ENCODE measurements at places on chromosomes 2 and 18.
A peak's percentile ranks its signal among the peaks of the same experiment; 100 is the strongest.

DNA sequence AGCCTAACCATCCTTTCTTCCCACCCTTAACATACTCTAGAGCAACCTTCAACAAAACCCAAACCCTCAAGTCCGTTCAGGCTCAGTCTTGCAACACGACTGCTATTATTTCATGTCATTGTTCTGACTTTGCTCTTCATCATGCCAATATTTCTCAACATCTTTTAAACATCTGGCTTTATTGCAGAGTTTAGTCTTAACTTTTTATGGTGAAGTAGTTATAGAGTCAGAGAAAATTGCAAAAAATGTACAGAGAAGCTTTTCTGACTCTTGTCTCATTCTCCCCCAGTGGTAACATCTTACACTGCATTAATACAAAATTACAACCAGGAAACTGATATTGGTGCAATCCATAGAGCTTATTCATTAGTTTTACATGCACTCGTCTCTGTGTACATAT is 3.9 kb downstream of the MARCO start:
- DNase-seq, result no peak

- no peak for DNase-seq
Observed at GRCh38 chr18:36191286-36191685, 4.0 kb downstream of the MOCOS start.

- no peak for DNase-seq
Observed at GRCh38 chr18:10081492-10081891, 167.7 kb downstream of the VAPA start.

- DNase-seq, result no peak
Observed at GRCh38 chr2:138507267-138507666, 5.7 kb downstream of the SPOPL start.

- DNase-seq, result no peak
Observed at GRCh38 chr2:228115-228514, 35.7 kb downstream of the SH3YL1 start.

DNA sequence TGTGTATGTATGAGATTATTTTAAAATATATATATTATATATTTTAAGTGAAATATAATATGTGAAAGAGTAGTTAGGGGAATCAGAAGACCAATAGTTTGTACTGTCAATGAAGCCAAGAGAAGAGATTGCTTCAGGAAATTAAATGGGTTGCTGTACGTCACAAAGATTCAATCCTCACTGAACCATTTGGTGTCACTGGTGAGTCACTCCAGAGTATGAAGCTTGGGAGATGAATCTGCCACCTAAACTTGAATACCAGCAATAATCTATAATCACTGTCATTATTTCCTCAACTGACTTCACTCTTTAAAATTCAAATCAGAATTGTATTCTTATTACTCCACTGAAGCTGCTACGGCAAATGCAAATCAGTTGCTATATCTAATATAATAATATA is 41.9 kb upstream of the SCN9A start:
- DNase-seq, result no peak

DNA sequence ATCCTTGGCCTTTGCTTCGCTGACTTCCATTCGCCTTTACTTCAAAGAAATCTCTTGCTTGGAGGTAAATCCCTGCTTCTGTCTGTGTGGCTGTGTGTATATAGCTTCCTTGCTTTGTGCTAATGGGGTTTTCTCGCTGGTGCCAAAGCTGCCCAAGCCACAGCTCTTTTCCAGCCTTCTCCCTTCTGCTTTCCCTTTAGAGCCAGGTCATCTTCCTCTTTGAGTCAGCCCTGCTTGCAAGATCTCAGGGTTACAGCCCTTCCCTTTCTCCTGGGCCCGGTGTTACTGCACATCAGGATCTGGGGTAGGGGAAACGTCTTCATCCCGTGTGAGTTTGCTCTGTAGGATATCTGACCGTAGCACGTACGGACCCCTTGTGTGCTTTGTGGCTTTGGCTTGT is 19.1 kb downstream of the EIF4E2 start:
- no peak for DNase-seq

GRCh38 chr2:8514796-8515758 is 166.8 kb upstream of the ID2 start:
- peak; percentile 56 for DNase-seq

DNA sequence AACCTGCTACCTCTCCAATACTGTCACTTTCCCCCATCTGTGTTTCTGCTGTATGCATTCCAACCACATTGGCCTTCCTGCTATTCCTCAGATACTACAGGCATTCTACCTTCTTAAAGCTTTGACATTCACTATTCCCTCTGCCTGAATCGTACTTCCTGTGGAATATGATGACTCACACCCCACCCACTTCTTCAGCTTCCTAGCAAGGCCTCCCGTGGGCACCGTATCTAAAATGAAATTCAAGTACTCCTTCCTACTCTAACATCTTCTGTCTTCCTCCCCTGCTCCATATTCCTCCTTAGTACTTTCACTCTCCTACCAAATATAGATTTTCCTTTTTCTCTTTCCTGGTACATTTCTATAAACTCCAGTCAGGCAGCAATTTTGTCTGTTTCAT is 710.4 kb downstream of the RNF144A start:
- no peak for DNase-seq

DNA sequence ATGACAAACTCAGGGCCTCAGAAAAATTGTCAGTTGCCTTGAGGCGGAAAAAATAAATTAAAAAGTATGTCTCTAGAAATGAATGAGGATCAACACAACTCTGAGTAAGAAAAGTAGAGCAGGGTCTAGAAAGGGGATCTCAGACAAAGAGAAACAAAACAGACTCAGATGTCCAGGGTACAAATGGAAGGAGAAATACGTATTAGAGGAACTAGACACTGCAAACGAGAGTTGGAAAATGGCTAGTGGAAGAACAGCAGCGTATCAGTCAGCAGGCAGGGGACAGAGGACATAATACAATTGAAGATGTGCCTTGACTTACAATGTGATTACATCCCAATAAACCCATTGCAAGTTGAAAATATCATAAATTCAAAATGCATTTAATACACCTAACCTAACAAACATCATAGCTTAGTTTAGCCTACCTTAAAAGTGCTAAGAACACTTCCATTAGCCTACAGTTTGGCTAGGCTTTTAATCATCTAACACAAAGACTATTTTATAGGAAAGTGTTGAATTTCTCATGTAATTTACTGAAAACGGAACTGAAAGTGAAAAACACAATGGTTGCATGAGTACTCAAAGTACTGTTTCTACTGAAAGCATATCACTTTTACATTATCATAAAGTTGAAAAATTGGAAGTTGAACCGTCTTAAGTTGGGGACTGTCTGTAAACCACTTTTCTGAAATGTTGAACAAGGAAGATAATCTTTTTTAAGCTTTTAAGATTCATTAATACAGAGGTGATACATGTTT is 182.8 kb downstream of the NBAS start:
- DNase-seq, result no peak

DNA sequence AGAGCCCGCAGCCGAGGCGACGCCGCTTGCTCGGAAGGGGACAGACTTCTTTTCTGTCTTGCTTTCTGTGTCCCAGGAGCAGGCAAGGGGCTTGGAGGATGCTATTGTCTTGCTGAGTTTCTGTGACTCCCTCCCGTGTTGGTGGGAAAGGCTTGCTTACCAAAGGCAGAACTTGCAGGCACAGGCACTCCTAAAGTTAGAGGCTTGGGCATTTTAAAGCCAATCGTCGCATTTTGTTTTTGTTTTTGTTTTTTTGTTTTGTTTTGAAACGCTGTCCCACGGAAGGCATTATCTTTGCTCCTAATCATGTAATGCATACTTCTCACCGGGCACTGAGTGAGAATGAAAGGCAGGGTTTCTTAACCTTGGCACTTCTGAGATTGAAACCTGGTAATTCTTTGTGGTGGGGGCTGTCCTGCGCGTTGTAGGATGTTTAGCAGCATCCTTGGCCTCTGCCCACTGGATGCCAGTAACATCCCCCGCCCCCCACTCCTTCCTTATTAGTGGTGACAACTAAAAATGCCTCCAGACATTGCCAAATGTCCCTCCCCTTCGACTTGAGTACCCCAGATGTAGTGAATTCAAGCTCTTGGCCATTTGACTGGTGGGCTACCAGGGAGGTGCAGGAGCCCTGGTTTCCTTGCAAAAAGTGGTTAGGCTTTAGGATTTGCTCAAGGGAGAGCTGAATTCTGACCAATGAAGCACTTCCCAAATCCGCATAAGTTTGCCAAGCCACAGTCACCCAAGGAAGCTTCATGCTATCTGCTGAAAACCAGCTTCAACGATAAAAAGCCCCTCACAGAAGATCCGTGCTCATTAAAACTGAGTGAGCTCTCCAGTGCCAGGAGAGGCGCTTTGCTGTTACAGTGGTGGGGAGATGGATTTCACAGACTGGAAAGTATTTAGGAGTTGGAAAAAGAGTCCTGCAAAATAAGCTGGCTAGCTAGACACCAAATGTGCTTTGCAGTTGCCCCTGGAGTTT is 1.2 kb downstream of the ANTXR1 start:
- no peak for DNase-seq

GRCh38 chr2:121886059-121886458 is 130.6 kb downstream of the TSN start:
- no peak for DNase-seq

- DNase-seq, result no peak
Observed at GRCh38 chr2:103977668-103978067, 876.2 kb upstream of the POU3F3 start.

- DNase-seq, result no peak
Observed at GRCh38 chr18:56257205-56257604, 381.2 kb downstream of the TXNL1 start.
